NCI-H2081 (cell line): ENCODE measurements at places on chromosomes 4 and X.

DNA sequence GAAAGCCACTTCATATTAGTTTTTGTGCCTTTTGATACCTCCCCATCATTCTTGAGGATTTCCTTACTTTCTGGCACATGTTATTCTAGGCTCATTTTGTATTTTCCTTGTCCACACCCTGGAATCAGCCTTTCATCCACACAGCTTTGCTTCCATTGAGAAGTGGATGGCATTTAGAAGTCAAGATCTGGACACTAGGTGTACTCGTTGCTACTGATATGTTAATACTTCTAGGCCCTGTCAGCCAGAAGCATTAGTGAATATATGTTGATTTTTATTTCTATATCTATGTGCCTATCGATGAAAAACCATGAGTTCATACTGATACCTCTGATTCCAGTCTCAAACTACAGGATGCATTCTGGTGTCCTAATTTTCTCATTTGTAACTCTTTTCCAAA is 73.2 kb downstream of the ARHGAP24 start:
- DNase-seq = peak; percentile 2

DNA sequence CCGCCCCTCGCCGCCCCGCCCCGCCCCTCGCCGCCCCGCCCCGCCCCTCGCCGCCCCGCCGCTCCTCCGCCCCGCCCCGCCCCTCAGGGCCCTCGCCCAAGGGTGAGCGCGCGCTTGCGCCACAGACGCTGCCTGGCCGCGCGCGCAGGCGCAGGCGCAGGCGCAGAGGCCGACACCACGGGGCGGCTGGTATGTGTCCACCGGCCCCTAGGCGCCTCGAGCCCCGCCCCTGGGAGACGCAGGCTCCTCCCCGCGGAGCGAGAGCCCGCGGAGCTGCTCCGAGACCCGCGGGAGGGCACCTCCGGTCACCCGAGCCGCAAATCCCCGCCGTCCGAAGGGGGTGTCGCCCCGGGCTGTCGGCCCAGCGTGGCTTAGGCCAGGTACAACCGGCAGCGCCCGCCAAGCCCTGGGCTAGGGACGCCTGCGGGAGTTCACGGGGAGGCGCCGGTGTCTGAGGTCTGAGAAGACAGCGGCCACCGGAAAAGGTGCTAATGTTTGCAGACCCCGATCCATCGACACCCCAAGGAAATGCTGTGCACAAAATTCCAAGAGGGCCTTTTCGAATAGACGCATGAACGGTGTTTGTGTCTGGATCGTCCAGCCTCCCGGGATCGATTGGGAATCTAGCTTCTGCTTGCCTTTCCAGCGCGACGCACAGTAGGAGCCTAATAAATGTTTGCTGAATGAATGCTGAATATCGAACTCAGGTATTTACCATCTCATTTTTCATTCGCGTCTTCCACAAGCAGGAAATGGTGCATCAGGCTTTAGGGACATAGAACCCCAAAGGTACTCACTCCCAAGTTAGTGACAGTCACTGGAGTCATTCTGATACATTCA is 473 bp upstream of the CCNQ start:
- DNase-seq = peak; percentile 60

GRCh38 chr4:140903522-140904475 is 147.6 kb upstream of the TBC1D9 start:
- DNase-seq = no peak

DNA sequence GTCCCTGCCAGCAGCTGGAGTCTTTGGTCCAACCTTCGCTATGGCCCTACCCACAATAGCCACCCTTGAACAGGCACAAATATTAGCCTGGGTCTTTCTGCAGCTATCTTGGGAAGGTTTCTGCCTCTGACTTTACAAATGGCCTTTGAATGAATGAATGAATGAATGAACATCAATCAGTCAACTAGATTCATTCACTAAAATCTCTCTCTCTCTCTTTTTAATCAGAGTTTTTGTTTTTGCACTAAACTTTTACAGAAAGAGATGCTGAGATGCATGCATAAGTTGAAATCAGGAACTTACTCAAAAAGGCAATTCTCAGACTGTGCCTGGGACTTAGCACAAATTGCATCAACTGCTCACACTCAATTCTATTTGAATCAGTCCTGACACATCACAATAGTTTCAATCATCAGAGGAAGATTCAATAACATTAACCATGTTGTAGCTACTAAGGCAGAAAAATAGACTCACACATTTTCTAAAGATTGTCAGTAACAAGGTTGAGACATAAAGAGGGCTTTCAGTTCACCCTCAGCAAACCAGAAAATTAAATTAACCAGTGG is 55.0 kb downstream of the ANXA3 start:
- no peak for DNase-seq

- no peak for DNase-seq
Observed at GRCh38 chrX:40415675-40416074, 165.1 kb upstream of the ATP6AP2 start.

DNA sequence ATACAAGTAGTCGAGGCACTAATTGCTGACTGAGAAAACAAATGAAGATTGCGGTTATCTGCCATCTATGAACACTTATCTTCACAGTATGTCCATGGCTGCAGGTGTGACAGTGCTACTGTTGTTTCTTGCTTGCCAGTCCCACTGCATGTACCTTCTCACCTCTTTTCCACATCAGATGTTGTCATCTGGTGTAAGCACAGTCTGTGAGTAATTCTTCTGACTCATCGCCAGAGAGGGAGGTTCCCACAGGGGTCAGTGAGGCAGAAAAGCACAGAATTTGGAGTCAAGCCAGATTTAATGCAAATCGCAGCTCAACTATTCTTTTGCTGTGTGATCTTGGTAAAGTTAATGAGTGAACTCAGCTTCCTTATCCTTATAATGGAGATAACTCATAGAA is 144.4 kb downstream of the GLRA2 start:
- DNase-seq = peak; percentile 51

GRCh38 chr4:153618833-153619232 is 65.2 kb upstream of the TLR2 start:
- DNase-seq = no peak

GRCh38 chr4:46329118-46329976 is 60.6 kb downstream of the GABRA2 start:
- DNase-seq = peak; percentile 83

GRCh38 chrX:74449322-74449936 is 28.1 kb downstream of the SLC16A2 start:
- no peak for DNase-seq

- no peak for DNase-seq
Observed at GRCh38 chr4:112563431-112564200, 47.6 kb upstream of the NEUROG2 start.

GRCh38 chr4:76892601-76893000 is 5.3 kb downstream of the SOWAHB start:
- no peak for DNase-seq

DNA sequence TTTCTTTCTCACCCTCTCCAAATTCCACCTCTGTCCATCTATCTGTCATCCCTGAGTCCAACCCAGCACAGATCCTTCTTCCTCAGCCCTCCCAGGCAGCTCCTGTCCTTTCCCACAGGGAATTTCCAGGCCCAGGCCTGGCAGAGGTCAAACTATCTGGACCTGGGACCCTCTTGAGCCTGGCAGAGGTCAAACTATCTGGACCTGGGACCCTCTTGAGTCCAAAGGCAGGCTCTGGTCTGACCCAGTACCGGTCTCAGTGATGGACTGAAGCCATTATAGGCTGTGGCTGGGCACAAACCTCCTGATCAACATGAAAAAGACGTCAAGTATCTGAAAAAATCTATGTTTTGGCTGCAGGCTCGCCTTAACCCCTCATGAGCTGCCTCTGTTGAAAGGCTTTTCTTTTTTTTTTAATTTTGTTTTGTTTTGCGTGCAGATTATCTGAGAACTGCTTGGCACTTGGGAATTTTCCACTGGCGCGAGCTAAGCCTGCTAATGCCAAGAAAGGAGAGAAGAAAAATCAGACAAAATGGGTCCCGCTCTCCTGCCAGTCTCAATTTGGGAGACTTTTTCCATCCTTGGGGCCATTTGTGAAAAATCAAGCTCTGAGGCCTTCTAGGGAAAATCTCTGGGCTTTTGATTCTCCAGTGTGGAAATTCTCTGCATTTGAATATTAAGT is 31.2 kb downstream of the MSX1 start:
- no peak for DNase-seq

DNA sequence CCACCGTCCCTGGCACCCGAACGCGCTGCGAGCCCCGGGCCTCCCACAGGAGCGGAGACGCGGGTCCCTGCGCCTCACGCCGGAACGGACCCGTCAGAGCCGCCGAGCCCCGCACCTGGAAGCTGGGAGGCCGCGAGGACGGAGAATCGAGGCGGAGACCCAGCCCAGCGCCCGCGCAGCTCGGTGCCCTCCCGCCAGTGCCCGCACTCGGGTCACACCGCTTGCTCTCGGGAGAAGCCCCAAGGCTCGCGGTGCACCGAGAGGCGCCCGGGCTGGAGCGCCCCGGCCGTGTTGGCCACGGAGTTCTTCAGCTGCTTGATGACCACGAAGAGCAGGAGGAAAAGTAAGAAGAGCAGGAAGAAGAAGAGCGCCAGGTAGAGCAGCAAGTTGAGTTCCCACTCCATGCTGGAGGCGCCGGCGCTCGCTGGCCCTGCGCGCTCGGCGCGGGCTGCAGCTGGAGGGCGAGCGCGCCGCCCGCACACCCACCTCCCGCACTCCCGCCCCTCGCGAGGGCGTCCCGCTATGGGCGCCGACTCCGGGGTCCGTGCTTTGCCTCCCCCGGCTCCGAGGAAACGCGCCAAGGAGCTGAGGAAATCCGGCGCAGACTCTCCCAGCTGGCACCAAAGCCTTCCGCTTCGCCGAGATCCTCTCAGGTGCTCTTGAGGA is at the start of gene SMIM43:
SMIM43 (minus strand) TSS at position 463 of the 666 bp plus-strand sequence; CDS start at position 404, 59 bp downstream.
- peak; percentile 2 for DNase-seq
